ENCODE measurements at places on chromosomes 11 and 22.
A peak's percentile ranks its signal among the peaks of the same experiment; 100 is the strongest.

GRCh38 chr11:65655570-65656332, 7.0 kb downstream of the RELA start:
- no peak for DNase-seq

GRCh38 chr22:46890819-46891218, 128.4 kb downstream of the TBC1D22A start:
- no peak for DNase-seq

- DNase-seq: no peak
Measured at GRCh38 chr11:134536677-134537076, 124.6 kb upstream of the B3GAT1 start.

DNA sequence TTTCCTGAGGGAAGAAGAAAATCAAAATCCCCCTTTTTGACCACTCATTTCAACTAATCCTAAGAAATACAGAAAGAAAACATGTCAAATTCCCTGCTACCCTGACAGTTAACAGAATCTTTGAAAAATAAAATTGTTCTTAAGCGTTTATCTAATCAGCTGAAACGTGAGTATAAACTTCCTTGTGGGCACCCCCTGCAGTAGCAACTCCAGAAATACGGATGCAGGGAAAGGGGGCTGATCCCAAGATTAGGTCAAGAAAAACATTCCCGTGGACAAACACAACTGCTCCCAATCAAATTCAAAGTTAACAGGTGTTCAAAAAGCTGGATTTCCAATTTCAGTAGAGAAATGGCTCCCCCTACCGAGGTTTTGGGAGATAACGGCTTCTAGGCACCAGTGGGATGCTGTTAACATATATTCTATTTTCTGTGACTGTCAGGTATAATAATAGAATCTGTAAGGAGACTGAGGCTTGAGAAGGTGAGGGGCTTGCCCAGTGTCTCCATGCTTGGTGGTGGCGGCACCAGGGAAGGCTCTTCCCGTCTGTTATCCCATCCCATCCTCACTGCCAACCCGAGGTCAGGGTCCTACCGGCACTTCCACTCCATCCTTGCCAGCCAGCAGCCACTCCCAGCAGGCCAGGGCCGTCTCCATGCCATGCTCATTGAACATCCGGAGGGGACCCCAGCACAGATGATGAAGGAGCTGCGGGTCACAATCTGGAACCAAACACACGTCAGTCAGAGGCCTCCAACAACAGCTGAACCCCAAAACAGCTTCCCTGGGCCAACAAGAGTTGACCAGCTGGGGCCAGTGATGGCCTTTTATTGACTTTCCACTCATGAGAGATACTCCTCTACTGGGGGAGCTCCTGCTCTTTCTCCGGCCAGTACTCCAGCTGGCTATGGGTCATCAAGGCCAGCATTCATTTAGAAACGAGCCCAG, 32.0 kb upstream of the SERPIND1 start:
- peak; percentile 16 for DNase-seq

GRCh38 chr11:20021212-20021611, 139.1 kb downstream of the DBX1 start:
- no peak for DNase-seq

- DNase-seq: no peak
Measured at GRCh38 chr11:86101941-86102407, 33.1 kb upstream of the PICALM start.

DNA sequence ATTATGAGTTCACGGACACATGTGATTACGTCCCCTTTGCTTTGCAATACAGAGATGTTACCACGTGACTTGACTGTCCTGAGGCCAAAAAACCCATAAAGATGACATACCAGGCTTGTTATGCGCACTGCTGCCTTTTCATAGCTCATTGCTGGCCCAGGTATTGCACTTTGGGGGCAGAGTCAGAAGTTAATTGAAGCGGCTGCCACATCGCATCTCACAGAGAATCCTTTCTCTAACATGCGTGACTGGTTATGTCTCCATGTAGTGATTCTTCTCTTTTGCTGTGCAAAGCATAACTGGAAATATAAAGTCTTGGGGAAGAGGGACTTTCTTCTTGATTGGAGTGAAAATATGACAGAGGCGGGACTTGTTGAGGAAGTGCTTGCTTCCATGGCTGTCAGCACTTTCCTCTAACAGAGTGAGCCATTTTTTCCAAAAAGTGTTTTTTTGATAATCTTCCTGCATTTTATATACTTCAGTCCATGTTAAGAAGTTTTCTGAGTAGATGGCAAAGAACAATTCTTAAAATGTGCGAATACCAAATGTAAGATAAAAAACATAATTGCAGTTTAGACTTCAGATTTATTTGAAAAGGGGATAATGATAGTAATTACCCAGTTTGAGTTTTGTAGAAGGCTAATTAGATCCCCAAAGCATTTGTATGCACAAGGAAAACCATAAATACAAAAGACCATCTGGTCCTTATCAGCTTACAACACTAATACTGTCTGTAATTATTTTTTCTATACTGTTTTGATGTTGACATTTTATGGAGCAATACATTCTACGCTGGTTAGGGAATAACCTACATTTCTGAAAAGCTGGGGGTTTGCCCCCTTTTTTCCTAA, 324.6 kb upstream of the MTNR1B start:
- no peak for DNase-seq

GRCh38 chr11:60915248-60915914, 1.4 kb downstream of the TMEM109 start:
- no peak for DNase-seq

DNA sequence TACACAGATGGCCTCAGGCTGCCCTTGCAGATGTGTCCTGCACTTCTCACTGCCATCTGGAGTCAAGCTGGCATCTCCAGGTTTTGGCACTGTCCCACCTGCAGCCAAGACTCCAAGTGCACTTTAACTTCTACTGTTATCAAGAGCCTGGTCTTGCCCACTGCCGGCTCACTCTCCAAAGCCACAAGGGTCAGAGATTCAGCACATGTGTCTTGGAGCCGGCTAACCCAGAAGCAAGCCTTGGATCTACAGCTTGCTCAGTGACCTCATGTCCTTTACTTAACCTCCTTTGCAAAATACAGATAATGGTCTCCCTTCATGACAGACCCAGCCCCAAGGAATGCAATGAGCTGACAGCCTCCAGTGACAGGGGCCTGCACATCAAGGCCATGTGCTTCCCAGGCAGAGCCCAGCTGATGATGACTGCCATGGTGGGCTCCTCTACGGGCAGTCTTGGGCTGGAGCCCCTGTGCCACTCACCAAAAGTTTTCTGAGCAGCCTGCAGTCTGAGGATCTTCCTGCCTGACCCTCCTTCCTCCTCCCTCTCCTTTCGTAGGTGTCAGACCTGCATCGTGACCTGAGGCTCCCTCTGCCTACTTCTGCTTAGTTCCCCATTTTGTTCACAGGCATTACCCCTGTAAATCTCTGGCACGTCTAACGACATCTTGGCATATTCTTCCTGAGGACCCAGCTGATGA, 9.0 kb downstream of the TP53AIP1 start:
- no peak for DNase-seq

DNA sequence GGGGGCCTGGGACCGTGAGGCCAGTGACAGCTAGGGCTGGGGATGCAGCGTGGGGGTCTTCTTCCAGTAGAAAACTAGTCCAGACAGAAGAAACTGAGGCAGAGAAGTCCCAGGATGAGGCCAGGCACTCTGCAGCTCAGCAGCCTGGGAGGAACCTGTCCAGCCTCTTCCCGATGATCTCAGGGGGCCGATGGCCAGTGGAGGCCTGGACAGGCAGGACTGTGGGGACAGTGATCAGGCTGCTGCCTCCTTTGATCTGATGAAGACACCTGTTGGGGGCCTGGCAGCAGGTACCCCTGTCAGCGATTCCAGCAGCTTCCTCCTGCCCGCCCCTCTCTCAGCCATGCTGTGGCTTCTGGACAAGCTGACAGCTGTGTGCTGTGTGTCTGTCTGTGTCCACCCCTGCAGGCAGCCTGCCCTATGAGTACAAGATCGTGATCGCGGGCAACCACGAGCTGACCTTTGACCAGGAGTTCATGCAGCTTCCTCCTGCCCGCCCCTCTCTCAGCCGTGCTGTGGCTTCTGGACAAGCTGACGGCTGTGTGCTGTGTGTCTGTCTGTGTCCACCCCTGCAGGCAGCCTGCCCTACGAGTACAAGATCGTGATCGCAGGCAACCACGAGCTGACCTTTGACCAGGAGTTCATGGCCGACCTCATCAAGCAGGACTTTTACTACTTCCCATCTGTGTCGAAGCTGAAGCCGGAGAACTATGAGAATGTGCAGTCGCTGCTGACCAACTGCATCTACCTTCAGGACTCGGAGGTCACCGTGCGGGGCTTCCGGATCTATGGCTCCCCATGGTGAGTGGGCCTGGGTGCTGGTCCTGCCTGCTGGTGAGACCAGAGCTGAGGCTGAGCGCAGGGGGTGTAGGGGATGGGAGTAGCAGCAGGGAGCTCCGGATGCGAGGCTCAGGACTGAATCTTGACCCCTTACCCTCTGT, 62.6 kb downstream of the MPPED1 start:
- DNase-seq: no peak

DNA sequence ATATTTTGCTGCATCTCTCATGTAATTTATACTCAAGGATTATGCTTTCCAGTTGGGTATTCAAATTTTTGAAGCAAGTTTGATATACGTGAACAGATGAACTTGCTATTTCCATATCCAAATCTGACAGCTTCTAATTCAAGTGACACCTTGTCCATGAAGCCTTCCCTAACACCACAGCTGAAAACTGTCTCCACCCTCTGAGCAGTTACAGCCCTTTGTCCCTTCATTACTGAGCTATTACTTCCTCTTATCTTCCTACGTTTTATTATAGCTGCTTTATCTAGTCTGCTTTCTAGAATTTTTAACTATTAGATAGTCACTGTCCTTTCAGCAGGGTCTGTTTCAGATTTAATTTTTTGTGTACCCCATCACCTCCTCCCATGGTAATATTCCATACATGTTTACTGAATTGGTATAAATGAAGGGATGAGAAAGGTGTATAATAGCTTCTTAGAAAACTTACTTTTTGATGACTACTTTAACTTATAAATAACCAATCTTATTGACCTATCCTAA, 13.3 kb upstream of the PRSS23 start:
- DNase-seq: no peak

DNA sequence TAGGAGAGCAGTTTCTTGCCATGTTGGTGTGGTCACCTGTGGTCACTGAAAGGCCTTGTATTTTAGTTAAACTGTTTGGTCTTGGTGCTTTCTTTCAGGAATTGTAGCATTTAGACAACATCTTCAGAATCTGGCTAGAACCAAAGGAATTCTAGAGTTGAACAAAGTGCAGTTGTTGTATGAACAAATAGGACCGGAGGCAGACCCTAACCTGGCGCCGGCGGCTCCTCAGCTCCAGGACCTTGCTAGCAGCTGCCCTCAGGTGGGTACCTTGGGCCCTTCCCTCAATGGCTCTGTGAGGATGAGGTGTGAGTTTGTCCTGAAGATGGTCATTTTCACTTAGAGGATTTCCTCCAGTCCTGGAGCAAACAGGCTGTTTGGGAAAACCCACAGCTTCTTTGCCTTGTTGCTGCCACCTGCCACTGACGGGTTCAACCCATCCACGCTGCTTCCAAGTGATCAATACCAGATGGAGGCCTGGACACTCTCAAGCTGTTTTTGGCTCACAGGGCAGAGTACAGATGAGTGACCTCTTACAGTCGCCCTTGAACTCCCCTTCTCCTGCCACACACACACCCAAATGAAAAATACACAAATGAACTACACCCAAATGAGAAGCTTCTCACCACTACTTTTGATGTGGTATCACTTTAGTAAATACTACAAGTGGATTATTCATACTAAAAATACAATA, 45.2 kb downstream of the PPP2R1B start:
- no peak for DNase-seq

DNA sequence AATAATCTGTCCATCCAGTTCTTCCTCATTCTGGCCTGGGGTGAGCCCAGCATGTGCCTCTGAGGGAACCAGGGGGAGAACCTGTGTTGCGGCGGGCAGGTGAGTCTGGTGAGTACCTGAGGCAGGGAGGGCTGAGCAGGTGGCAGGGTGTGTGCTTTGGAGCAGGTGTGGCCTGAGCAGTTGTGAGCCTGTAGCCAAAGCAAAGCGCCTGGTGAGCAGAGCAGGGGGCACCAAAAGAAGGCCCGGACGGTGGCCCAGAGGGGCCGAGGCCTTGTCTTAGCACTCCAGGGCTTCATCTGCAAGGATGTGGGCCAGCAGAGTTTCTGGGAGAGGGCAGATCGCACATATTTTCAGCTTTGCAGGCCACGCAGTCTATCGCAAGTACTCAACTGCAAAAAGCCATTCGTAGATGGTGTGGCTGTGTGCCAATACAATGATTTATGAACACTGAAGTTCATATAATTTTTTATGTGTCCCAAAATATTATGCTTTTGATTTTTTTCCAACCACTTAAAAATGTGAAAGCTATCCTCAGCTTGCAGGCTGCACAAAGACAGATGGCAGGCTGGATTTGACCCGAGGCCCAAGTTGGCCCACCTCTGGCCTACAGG, 8.7 kb downstream of the GLB1L2 start:
- DNase-seq: no peak

- DNase-seq: no peak
Measured at GRCh38 chr11:122714004-122714403, 58.5 kb downstream of the UBASH3B start.

DNA sequence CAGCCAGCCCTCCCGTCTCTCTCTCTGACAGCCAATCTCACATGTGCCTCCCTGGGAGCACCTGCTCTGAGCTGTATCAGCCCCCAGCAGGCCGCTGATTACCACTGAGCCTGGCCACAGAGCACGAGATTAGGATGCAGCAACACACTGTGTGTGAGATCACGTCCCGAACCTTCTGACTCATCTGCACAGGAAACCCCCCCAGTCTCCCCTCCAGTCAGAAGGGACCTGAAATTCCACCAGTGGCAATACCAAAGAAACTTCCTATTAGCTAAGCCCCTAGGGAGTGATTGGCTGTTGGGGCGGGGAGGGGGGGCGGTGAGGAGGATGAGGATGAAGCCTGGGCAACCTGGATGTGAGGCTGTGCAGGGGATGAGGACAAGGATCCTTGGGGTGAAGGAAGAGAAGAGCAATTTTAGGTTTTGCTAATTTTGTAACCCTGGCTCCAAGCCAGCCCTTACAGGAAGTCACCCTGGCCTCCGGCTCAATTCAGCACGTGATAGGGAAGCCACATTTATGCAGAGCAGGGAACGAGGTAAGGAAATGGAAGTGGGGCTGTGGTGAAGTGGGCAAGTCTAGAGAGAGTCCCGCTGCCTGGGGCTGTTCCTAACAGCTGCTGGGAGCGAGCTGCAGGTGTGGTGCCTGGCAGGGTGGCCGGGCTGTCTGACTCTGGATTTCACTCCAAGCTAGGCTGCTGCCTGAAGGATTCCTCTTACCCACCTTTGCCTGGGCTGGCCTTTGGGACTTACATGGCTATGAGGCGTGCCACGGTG, 1.9 kb downstream of the SLC43A3 start:
- DNase-seq: no peak

- DNase-seq: no peak
Measured at GRCh38 chr11:127925475-127925874, 661.9 kb downstream of the ETS1 start.

- no peak for DNase-seq
Measured at GRCh38 chr11:23974051-23974450, 522.8 kb upstream of the LUZP2 start.

- no peak for DNase-seq
Measured at GRCh38 chr11:103545551-103545950, 436.3 kb downstream of the DYNC2H1 start.

GRCh38 chr11:17876827-17877226, 136.0 kb downstream of the SERGEF start:
- DNase-seq: no peak

Measured in SHP77 (cell line).